ENCODE measurements at places on chromosomes 7 and 10.

- no peak for DNase-seq
These were observed 499.9 kb upstream of the FZD8 start for GRCh38 chr10:36141856-36142560.

DNA sequence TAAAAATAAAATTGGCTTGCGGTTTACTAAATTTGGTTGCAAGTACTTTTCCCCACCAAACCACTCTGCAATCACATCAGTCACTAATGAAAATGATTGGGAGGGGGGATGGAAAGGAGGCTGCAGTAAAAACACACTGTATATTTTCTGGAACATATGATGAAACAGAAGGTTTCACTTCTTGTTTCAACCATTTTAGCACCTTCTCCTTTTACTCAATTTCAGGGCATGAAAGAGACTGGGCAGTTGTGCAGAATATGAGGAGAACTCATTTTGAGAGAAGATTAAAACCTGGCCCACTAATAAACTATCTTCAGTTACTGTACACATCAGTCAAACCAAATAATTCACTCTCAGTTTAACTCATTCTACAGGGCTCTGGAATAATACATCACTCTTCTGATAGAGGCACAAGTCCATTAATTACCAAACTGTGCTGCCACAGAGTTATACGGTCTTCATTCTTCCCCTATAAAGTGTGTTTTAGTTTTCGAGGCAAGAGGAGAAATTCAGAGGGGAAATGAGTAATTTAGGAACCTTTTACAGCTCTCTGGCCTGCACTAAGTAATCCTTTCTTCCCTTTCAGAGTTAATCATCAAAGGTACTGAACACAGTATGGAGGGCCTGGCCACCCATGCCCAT, 25.5 kb downstream of the JAZF1 start:
- DNase-seq = peak; percentile 81

DNA sequence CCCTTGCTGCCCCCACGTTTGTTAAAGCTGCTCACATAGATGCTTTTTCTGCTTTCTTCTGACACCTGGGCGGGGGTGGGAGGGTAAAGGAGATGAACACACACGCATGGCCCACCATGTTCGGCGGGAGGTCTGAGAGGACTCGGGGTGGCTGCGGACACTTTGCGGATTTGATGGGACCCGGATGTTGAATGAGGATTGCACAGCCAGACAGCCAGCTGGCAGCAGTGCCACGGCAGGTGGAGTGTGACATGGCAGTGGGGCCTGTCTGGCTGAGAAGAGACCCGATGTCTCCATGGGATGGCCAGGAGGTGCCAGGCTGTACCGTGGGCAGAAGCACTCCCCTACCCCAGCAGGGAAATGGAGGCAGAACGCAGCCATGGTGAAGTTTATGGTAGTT, 31.2 kb downstream of the PPP2R2D start:
- no peak for DNase-seq

- DNase-seq = no peak
These were observed 29.5 kb downstream of the SMNDC1 start for GRCh38 chr10:110275128-110275729.

GRCh38 chr10:86536294-86536861, 14.8 kb upstream of the WAPL start:
- DNase-seq = no peak

DNA sequence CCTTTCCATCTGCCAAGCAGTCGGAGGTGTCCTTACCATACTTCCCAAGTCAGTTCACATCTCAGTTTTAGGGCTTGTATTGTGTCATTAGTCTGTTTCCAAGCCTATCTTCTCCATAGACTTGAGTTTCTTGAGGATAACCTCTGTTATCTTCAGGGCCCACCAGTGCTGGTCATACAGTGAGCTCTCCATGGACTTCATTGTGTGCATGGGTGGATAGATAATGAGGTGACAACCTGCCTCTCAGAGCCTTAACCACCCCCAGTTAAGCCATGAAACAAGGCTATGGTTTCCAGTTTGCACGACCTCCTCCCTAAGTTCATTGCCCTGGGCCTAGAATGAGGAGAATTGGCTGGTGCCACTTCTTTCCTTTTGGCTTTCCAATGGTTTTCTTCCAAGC, 38.5 kb upstream of the WAC start:
- no peak for DNase-seq

GRCh38 chr7:73985737-73986141, 42.2 kb upstream of the ELN start:
- DNase-seq = no peak

DNA sequence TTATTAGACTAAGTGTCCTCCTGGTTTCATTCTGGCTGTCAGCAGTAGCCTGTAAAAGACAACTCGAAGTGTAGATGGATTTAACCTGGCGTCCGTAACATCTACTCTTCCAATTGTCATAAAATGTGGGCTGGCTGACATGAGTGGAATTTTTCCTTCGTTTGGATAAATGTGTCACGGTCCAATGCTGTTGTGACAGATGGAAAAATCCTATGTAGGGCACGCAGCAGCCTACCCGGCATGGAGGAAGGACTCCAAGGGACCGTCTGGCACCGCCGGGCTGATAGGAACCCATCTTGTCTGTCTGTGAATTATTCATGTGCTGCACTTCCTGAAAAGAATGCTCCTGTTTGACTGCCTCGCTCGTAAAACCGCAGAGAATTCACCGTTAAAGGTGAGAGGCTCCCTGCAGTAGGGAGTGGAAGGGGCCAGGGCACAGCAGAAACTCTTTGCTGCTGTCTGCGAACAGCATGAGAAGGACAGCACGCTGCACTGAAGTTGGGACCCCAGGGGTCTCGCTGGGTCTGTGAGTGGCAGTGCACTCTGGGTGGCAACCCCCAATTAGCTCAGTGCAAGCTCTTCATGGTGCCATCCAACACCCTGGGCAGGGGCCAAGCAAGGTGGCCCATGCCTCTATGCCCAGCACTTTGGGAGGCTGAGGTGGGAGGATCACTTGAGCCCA, 1.6 kb upstream of the ORAI2 start:
- DNase-seq = peak; percentile 69

DNA sequence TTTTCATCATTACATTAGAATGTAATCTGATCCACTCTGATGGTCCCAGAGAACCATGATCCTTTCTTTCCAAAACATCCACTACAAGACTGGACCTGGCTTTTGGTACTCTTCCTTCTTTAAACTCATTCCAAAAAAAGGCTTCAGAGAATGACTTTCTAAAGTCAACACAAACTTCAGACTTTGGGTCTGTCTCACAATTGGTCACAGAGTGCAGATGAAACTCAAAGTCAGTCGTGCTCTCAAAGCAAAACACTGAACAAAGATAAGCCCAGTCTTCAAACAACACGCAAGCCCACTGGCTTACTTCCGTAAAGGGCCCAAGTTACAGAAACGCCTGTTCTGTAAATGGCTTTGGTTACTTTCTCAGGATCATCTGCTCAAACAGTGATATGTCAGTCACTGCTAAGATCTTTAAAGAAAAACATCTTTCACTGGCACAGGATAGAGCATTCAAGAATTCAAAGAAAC, 250.9 kb upstream of the MKLN1 start:
- DNase-seq = no peak

DNA sequence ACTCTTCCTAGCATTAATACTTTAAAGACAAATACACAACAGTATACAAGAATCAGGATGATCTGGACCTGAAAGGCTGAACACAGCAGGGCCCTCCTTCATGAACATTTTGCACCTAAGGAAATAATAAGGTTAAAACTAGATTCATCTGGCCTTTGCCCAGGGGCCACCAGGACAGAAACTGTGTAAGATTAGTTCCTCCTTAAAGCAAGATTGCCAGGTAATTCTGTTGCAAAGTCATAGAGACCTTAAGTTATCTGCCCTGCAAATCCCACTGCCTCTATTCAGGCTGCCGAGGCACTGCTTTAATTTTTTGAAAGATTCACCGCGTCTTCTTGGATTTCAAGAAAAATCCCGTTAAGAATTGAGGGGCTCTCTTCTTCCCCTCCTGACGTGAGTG, 1.6 kb upstream of the KIAA1217 start:
- no peak for DNase-seq

- no peak for DNase-seq
These were observed 55.1 kb downstream of the FAM53B start for GRCh38 chr10:124688889-124689670.

DNA sequence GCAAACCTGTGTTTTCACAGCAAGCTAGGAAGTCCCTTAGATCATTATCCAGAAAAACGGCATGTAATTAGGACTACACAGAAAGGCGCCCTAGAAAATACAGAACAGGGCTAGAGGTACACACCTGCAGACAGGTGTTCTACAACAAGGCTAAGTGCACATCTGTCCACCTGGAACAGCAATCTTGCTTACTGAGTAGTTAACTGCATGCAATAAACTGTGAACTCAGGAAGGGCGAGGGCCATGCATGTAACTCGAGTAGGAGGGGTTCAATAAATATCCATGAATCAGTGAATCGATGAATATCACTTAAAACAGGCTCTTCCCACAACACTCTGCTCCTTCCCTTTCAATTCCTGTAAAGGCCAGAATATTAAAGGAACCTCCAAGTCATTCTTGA, 22.0 kb downstream of the FAM171A1 start:
- DNase-seq = no peak

DNA sequence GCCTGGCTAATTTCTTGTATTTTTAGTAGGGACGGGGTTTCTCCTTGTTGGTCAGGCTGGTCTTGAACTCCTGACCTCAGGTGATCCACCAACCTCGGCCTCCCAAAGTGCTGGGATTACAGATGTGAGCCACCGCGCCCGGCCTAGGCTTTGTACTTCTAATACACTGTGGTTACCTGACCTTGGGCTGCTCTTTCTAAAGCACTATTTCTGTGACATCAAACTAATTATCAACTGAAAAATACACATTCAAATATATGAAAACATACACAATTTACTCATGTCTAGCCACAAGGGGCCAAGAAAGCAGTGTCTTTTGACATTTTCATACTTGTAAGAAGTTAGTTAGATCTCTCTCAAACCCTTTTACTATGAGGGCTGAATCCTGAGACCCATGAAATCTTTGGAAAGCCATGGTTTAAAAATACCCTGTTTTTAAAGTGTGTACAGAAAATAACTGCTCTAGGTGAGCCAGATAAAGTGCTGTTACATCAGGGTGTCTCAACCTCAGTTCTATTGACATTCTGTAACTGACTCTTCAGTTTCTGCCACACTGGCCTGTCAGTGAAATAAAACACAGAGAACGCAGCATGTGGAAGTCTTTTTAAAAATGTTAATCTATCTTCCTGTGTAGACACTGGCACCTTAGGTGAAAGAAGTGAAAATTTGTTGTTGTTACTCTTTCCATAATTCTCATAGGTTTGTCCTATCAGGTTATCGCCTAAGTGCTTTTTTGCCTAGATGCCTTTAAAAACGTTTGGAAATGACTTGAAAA, 58.8 kb downstream of the CREM start:
- DNase-seq = no peak

DNA sequence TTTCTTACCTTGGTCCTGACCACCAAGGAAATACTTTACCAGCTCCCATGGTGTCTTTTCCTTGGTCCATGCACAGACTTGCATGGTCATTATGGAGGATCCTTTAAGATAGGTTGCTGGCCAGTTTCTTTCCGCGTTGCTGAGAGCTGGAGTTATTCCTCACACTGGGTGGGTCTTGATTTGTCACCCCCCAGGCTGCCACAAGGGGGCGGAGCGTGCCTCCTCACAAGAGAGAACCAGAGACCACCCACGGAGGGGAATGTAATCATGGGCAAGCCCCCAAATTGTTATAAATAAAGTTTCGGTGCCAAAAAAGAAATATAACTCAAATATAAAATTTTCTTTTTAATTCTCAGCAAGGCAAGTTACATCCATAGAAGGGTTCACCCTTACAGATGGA, 10.5 kb upstream of the TRIM24 start:
- DNase-seq = no peak

GRCh38 chr10:82228701-82229100, 353.7 kb downstream of the NRG3 start:
- DNase-seq = no peak

GRCh38 chr7:15130666-15131541, 228.4 kb upstream of the DGKB start:
- no peak for DNase-seq

DNA sequence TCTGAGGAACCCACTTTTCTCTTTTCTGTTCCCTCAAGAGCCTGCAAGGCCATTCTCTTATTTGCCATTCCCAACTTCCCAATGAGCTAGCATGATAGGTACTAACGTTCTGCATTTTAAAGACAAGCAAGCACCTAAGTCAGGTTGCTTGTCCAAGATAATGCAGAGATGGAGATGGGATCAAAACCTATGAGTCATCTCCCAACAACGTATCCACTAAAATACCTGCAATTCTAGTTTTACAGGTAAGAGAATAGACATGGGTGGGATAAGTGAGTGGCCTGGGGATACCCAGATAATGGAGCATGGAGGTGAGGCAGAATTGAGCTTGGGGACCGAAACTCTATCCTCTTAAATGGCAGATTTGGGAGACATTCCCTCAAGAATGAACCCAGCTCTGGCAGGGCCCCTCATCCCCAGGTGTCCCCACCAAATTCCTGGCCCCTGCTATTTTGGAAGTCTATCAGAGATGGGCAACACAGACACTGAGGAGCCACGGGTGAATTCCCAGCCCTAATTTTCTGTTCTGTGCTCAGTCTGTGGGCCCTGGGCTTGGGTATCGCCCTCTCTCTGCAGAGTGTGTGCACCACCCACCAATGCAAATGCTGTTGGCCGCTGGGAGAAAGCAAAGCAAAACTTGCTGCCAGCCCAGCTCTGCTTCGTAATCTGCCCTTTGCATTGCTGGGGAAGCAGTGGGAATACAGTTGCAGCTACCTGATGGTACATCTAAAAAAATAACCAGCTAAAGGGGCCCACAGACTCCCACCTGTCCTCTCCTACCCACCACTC, 98.3 kb downstream of the KCNMA1 start:
- DNase-seq = no peak

DNA sequence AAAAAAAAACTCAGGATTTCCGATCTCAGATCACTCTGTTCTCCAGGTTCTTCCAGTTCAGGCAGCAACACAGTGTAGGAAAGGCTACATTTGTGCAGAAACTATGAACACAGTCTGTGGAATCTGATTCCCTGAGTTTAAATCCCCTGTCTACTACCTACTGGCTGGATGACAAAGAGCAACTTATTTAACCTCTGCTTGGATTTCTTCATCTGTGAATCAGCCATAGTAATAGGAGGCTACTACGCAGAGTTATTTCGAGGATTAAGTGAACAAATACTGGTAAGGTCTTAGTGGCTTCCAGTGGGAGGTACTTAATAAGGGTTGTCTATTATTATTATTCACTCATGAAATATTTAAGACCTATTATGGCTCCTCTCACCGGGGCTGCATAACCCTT, 44.3 kb upstream of the PDCD4 start:
- no peak for DNase-seq

DNA sequence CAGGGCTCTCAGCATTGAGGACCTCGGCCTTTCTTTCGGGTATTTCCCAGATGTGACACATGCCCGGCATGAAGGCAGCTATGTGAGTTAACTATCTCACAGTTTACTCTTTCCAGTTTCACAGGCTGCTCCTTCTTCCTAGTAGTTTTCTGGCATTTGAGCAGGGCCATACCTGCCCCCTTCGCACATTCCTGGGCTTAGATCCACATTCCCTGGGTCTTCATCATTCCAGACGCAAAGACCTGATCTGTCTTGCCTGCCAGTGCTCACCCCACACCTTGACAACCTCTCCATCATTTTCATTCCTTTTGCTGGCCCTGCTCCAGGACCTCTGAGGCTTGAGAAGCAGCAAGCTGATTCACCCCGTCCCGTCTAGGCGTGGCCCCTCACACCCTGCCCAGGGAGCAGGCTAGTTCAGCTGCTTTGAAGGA, 227.5 kb downstream of the WDR11 start:
- no peak for DNase-seq
